CD4-positive, alpha-beta T cell treated with Interleukin-15 for 4 hours (primary cell): ENCODE measurements at places on chromosomes 1 and 21.

DNA sequence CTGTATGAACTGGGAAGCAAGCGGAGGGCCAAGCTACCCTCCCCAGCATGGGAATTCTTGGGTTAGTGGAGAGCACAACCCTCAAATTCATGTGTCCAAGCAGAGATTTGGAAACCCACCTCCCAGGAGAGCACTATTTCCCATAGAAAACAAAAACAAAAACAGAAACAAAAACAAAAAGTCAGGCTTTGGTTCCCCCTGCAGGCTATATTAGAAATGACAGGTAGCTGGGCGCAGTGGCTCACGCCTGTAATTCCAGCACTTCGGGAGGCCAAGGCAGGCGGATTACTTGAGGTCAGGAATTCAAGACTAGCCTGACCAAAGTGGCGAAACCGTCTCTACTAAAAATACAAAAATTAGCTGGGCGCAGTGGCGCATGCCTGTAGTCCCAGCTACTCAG is 10.8 kb downstream of the MINDY1 start:
- DNase-seq: peak; percentile 49

DNA sequence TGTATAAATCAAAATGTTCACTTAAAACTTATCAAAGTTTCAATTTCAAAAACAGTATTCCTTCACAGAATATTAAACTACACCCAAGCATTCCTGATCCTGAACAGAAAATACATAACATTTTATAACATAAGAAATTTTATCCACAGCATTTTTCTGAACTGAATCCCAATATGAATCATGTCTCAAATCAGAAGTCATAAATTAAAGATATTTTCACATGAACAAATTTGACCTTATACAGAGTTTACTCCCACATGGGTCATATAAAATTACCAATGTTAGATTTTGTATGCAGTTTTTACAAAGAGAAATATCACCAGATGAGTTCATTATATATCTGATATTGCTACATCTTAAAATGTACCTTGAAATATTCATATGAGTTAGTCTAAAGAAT is 48.6 kb upstream of the ASPM start:
- no peak for DNase-seq

DNA sequence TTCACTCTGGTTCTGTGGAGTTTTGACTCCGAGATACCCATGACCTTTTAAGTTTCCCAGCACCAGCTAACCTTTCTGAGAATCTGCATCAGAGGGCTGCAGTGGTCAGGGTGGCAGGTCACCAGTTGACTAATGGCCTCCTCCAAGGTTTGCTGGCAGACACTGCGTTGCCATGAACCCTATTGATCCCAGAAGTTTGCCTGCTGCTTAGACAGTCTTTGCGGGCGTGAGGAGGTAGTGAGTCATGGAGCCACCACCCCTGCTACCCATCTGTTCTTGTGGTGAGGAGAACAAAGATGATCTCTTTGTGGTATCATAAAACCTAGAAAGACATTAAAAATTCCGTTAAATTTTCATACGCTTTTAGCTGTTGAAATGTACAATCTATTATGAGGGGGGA is 180.4 kb downstream of the FGGY start:
- peak; percentile 3 for DNase-seq

DNA sequence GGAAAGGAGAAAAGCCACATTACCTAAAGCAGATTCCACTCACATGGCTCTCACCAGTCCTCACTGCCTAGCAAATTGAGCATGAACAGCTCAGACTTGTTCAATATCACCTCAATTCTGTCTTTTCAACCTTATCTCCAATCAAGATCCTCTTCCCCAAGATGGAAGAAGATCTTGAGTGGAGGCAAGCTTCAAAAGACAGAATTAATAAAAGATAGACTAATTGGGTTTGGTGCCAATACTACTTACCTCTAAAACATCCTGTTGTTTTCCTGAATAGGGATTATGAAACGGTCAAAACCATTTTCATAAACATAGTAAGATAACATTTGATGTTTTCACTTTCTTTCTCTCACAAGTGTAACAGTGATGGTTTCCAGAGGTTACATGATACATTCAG is 349.2 kb upstream of the PLD5 start:
- DNase-seq: no peak

- no peak for DNase-seq
Observed at GRCh38 chr21:38953516-38953915, 147.8 kb downstream of the ETS2 start.

DNA sequence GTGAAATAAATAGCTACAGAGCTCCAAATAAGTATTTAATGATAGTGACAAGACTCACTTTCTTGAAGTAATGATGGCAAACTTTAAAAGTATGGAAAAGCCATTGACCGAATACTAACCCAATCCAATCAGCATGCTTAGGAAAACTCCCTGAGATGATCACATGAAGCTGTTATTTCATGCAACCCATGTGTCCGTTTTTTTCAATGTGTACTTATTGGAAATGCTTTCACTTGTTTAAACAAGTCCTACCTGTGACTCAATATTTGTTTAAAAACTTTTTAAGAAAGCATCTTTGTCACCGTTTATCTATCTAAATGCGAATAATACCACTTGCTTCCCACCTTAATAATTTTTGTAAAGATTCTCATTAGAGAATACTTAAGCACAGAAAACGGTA is 185.8 kb downstream of the NRIP1 start:
- DNase-seq: no peak

DNA sequence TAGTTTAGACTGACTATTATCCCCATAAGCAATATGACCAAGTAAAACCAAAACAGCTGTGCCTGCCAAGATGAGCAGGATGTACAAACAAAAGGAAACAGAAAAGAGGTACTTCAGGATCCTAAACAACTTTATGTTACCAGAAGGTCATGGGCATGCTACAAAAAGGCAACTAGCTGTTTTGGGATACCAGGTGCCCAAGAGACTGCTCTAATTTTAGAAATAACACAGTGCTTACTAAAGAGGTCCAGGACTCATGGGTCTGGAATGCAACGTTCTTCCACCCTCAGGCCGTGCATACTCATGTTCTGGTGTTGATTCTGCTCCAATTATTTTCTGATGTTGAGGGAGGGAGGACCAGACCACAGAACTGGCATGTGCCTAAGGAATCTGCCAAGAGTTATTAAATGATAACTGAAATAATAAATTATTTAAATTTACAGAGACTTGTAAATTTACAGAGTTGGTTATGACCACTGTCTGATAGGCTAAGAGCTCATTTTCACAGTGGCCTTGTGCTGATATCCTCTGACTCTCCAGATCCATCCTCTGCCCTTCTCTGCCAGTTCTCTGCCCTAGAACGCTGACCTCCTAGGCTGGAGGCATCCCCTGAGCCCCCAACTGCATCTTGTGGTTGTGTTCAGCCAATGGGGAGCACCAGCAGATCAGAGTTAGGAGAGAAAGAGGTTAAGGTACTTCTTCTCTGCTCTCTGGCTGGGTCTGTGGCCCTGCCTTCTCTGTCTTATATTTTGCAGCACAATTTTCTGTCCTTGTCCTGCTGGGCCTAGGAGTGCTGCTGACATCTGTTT is 37.7 kb upstream of the BCL10 start:
- no peak for DNase-seq

GRCh38 chr1:156433032-156433431 is 64.0 kb downstream of the RHBG start:
- DNase-seq: no peak

DNA sequence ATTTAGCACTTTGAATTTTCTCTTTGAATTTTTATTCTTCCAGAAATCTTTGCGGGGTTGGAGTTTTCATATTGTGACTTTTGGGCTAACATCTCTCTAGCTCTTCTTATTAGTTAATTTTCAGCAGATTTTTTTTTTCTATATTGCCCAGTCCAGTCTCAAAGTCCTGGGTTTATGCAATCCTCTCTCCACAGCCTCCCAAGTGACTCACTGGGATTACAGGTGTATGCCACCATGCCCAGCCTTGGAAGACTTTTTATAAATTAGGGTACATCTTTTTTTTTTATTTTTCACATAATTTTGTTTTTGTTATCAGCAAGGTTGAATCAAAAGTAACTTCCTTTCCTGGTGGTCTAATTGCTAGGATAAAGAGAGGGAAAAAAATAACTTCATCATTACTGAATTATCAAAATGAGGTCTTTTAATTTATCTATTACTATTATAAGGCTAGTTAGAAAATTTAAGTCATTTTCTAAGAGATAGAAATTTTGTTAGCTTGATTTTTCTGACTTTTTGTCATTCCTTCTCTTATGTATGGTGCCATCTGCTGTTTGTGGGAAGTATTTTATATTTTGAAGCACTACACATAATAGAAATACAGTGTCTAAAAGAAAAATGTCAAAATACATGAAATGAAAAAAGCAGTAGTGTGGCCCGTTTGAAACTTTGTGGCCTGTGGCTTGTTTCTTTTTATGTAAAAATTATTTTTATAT is 273.4 kb upstream of the CACYBP start:
- peak; percentile 2 for DNase-seq

GRCh38 chr1:116457946-116458604 is 85.0 kb downstream of the ATP1A1 start:
- no peak for DNase-seq

GRCh38 chr1:182260516-182260915 is 131.1 kb downstream of the GLUL start:
- no peak for DNase-seq

- DNase-seq: no peak
Observed at GRCh38 chr1:200429221-200429751, 19.4 kb upstream of the ZNF281 start.

GRCh38 chr21:27026501-27026900 is 59.6 kb upstream of the ADAMTS5 start:
- no peak for DNase-seq

- DNase-seq: no peak
Observed at GRCh38 chr1:208599063-208599462, 354.9 kb upstream of the PLXNA2 start.

- no peak for DNase-seq
Observed at GRCh38 chr1:109025694-109026093, 16.2 kb downstream of the WDR47 start.

DNA sequence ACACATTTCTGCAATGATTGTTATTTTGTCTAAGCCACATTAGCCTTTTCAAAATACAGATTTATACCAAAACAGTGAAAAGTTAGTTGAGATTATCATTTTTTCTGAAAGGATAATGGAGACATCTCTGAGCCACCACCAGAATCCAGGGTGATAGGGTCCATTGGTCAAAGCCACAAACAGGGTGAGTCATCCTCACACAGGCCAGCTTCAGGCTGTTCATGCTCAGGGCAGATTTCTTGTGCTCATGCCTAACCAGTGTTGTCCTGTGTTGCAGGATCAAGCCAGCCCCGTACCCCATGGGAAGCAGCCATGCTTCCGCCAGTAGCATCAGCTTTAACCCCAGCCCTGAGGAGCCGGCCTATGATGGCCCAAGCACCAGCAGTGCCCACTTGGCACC is 13.4 kb downstream of the ELOA start:
- DNase-seq: no peak

DNA sequence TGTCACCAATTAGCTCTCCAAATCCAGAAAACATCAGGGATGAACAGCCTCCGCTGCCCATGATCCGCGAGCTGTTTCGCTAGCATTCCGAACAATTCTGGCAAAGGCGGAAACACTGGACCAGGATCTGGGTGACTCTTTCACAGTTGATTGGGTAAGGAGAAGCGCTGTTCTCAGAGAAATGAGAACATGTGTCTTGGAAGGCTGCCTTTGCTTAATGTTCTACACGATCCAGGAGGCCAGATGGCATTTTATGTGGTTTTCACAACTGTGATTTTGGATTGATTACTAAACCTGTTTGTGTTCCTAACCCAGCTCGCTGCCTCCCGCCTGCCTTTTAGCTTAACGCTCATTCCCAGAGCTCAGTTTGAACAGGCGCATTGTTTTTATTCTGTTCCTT is 144.0 kb downstream of the KIF26B start:
- no peak for DNase-seq

DNA sequence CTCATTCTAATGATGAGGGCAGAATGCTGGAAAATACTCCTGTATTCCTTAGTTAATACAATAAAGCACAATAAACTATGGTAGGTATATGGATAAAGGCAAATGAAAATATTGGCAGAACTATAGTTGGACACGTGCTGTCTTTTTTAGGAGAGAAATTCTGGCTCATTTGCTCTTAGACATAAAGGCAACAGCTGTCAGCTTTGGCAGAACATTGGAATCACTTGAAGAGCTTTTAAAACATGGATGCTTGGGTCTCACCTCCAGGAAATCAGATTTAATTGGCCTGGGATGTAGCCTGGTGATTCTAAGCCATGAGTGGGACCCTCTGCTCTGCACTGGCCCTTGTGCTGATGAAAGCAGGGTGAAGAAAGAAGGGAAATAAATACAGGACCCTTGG is 9.9 kb downstream of the CRP start:
- no peak for DNase-seq

DNA sequence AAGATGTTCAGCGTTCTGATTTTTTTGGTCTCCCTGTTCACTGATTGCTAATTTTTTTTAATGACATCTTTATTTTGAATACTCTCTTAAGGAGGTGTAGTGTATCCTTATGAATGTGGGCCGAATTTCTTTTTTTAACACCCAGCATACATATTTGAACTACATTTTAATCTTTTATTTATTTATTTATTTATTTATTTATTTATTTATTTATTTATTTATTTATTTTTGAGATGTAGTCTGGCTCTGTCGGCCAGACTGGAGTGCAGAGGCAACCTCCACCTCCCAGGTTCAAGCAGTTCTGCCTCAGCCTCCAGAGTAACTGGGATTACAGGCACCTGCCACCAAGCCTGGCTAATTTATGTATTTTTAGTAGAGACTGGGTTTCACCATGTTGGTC is 15.1 kb downstream of the ZBTB8A start:
- DNase-seq: no peak

DNA sequence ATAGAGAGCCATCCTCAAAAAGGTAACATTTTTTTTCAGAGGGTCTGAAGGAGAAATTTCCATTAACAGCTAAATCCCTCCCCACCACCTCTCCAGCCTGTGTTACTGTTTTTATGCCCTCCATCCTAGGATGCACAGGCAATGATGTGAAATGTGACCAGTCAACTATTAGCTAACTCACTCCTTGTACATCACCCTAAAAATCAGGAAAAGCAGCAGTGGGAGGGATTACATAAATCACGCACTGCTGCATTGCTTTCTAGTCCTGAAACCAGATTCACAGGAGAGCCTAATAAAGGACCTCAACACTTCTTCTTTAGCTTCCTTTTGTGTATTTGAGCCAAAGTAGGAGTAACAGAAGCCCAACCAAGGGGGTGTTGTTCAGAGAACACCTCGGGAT is 66.3 kb downstream of the LMO4 start:
- no peak for DNase-seq
